Left cardiac atrium (tissue), 4 donors: ENCODE measurements at places on chromosomes 3 and 15. TPM values are rescaled to one million over a fixed set of nuclear protein-coding genes. Genes with fewer than 3 reads are reported as not detected.

DLL4 gene
- 9.2 TPM for total RNA-seq

GRCh38 chr3:54873059-54874010, 54.5 kb downstream of the LRTM1 start:
- DNase-seq: no peak

ADGRG7 gene
- not detected for total RNA-seq

DNA sequence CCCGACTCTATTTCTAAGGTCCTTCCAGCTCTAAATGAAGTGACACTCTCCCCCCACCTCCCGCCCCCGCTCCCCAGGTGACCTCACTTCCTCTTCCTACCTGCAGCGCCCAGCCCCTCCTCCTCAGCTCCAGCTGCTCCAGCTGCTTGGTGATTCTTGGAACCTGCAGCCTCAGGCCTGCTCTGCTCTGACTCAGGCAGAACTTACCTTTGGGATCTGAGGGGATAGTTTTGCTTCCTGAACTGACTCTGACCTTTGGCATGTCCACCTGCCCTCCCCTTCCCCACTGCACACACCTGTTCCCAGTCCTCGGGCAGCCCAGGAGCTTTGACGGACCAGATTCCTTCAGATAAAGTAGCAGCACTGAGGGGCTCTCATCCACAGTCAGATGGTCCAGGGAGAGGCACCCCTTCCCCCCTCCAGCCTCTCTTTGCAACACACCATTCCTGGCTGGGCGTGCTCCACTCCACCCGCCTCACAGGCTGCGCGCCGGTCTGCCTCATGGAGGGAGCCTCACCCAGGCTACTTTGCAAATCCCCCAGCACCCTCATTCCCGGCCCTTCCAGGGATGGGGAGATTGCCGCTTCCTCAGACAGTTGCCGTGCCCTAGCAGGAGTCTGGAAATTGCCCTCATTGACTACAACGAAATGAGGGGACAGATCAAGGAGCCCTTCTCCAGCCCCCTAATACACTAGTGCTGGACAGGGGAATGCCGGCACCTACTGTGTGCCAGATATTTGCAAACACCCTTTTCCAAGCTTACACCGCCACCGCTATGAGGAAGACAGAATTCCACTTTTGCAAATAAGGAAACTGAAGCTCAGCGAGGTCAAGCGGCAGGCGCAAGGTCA, 692 bp upstream of the C15orf39 start:
- DNase-seq: peak; percentile 58

SOX14 gene
- not detected for total RNA-seq

GRCh38 chr3:10546820-10547263, 41.5 kb upstream of the ATP2B2 start:
- no peak for DNase-seq

DNA sequence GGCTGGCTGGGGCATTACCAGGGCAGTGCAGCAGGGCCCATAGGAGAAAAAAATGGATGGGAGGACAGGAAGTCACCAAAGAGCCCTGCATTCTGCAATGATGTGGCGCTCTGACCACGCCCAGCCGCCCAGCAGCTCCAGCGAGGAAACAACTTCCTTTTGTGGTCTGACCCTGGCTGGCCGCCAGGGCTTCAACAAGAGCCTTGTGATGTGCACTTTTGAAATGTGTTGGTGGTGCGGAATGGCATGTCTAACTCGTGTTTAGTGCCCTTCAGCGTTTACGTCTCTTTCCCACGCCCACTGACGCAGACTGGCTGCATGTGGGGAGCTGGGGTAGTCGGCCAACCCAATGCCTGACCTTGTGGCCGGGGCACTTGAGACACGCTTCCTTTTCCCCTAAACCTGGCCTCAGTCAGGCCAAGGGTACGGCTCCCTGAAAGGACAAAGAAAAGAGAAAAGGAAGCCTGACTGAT, 81.9 kb upstream of the CTNNB1 start:
- DNase-seq: peak; percentile 94

CLDN1 gene
- total RNA-seq: 4.5 TPM

DNA sequence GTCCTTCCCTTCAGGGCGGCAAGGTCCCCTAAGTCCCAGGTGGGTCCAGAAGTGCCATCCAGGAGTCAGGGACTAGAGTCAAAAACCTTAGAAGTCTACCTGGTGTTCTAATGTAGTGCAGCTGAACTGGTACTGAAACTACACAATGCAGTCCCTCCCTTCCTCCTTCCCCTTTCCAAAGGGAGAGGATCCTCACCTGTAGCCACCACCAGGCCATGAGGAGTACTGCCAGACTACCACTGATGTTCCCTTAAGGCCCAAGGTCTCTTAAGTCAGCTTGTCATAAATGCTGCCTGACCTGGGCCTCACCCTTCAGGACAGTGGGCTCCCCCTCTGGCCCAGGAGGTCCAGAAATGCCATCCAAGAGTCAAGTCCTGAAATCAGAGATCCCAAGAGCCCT, 98.9 kb downstream of the ULK4 start:
- DNase-seq: no peak

GRCh38 chr3:81581966-81582599, 179.4 kb downstream of the GBE1 start:
- DNase-seq: no peak

DNA sequence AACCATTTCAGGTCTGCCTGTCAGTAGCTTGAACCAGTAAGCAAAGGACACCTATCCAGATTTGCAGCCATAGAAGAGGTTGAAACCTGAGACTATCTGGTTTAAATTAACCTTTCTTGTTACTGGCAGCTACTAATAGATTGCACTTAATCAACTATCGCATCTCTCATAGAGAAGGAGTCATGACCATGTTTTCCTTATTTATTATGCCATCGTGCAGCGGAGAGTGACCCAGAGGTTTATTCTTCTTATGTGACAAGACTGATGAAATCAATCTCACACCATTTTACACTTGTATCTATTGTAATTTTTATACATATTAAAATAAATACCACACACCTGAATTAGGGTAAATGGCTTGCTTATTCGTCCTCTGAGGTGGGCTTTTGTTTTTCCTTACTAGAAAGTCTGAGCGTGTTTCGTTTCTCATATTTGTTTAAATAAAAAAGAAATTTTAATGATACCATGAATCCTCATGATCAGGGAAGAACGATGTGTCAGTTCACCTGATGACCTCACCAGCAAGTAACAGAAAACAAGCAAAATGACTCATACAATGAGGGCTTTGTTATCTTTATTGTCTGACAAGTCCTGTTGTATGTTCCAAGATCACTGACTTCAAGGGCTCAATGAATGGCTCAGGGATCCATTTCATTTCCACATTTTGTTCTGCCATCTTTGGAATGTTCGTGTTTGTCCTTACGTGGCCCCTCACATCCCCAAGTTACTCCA, 379.5 kb upstream of the DPH6 start:
- DNase-seq: no peak

GRCh38 chr3:60298141-60298540, 953.1 kb downstream of the FHIT start:
- DNase-seq: no peak

- no peak for DNase-seq
These were observed 62.2 kb upstream of the AKAP13 start for GRCh38 chr15:85318048-85318731.

GRCh38 chr3:141737093-141737492, 1.0 kb upstream of the RNF7 start:
- DNase-seq: no peak

EIF2B5 gene
- total RNA-seq: 29.1 TPM

- DNase-seq: no peak
These were observed 223.0 kb upstream of the DPH6 start for GRCh38 chr15:35768949-35769348.

GRCh38 chr15:48915861-48916260, 37.9 kb downstream of the EID1 start:
- DNase-seq: no peak

GRCh38 chr3:102032491-102033383, 183.4 kb downstream of the NFKBIZ start:
- no peak for DNase-seq
